Camera-type eye (tissue), 1 donor: ENCODE measurements at places on chromosomes 13 and 19. TPM values are rescaled to one million over a fixed set of nuclear protein-coding genes. Genes with fewer than 3 reads are reported as not detected.

The GNA15 gene
- total RNA-seq, result 3.0 TPM

The SBK2 gene
- total RNA-seq, result 0.99 TPM

The UBE2L5 gene
- total RNA-seq, result not detected

The SHD gene
- total RNA-seq, result 11.7 TPM

The FGF9 gene
- total RNA-seq, result 19.5 TPM

The PRX gene
- total RNA-seq, result 13.4 TPM

The ZNF560 gene
- not detected for total RNA-seq

The FLT1 gene
- total RNA-seq, result 125 TPM

The CD209 gene
- 5.4 TPM for total RNA-seq

The LILRA6 gene
- total RNA-seq, result 0.66 TPM

The GPR12 gene
- 2.5 TPM for total RNA-seq

The ANGPTL8 gene
- total RNA-seq, result 1.4 TPM

The CLEC4M gene
- 0.27 TPM for total RNA-seq

The TBXA2R gene
- total RNA-seq, result 2.0 TPM

The APBA3 gene
- total RNA-seq, result 33.3 TPM

The PCDH17 gene
- total RNA-seq, result 25.2 TPM

The CGB8 gene
- not detected for total RNA-seq

The LATS2 gene
- total RNA-seq, result 17.0 TPM

The UNC13A gene
- total RNA-seq, result 18.1 TPM

The DHRS12 gene
- 16.2 TPM for total RNA-seq

The SIGLEC6 gene
- total RNA-seq, result 0.82 TPM

The CNFN gene
- not detected for total RNA-seq

The KLK6 gene
- not detected for total RNA-seq

The MAU2 gene
- total RNA-seq, result 88.7 TPM

The PCSK4 gene
- 8.0 TPM for total RNA-seq

The KIR3DL1 gene
- total RNA-seq, result 0.22 TPM

The ZNF700 gene
- 23.9 TPM for total RNA-seq

The SAE1 gene
- 85.8 TPM for total RNA-seq

The FXYD7 gene
- total RNA-seq, result 8.3 TPM

The ZNF610 gene
- total RNA-seq, result 17.1 TPM

The TYROBP gene
- total RNA-seq, result 10.4 TPM

The GRIN2D gene
- total RNA-seq, result 4.3 TPM

The RYR1 gene
- total RNA-seq, result 20.4 TPM

The TDRD12 gene
- 0.44 TPM for total RNA-seq

The DOCK6 gene
- total RNA-seq, result 44.9 TPM

The LILRB3 gene
- 9.2 TPM for total RNA-seq

The PRR22 gene
- total RNA-seq, result 0.38 TPM
